ENCODE measurements at places on chromosomes 12 and 14.

DNA sequence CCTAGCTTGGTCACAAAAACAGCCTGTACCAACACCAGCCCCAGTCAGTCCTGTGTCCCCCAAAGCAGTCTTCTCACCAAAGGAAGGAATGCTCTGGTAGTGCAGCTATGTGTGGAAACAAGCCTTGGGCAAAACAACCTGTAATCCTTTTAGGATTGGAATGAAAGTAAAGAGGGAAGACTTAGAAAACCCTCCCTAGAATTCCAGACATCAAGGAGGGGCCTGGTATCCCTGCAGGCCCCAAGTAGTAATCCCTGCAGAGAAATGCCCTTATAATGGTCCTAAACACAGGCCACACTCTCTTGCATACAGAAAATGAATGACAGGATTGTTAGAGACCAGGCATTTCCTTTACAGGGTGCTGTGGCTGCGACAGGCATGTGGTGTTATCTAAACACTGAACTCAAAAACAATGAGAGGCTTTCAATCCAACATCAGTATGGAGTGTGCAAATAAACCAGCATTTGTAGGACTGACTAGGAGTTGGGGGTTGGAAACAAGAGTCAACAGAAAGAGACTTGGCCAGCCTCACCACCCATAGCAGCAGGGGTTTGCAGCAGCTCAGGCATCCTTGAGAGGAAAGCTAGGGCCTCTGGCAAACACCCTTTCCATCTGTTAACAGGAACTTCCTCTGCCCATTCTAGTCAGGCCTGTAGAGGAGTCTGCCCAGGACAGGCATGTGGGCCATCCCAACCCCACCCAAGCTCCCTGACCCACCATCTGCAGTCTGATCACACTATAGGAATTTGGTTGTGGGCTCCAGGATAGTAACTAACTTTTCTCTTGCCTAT lies 59.1 kb downstream of the DCAF5 start:
- H3K4me1 ChIP-seq, result no peaks in the 10 kb centered on the region
- H3K27ac ChIP-seq, result no peak overlapping the region
- H3K36me3 ChIP-seq, result peaks cover 28% of the 10 kb centered on the region
- no peak for DNase-seq

DNA sequence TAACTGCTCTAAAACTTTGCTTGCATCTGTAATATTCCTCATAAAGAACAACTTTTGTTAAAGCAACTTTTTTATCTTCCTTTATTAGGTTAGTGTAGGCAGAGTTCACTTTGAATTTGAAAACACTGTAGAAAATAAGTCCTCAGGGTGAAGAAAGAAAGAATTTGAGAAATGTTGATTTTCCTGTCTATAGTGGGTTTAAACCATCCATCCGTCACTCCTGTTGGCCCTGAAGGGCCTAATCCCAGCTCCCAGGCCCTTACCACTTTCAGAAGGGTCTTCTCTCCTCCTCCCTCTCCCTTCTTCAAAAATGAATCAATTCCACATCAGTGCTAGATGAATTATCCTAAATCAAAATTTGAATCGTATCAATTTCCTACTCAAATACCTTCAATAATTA lies 4.9 kb upstream of the SLC2A3 start:
- no peak overlapping the region for H3K4me3 ChIP-seq
- H3K27ac ChIP-seq, result no peak overlapping the region
- H3K4me1 ChIP-seq, result peaks cover 17% of the 10 kb centered on the region

- no peak overlapping the region for H3K27ac ChIP-seq
- no peaks in the 10 kb centered on the region for H3K4me1 ChIP-seq
- no peak for DNase-seq
Observed at GRCh38 chr12:50069539-50069938, 12.1 kb downstream of the ASIC1 start.

DNA sequence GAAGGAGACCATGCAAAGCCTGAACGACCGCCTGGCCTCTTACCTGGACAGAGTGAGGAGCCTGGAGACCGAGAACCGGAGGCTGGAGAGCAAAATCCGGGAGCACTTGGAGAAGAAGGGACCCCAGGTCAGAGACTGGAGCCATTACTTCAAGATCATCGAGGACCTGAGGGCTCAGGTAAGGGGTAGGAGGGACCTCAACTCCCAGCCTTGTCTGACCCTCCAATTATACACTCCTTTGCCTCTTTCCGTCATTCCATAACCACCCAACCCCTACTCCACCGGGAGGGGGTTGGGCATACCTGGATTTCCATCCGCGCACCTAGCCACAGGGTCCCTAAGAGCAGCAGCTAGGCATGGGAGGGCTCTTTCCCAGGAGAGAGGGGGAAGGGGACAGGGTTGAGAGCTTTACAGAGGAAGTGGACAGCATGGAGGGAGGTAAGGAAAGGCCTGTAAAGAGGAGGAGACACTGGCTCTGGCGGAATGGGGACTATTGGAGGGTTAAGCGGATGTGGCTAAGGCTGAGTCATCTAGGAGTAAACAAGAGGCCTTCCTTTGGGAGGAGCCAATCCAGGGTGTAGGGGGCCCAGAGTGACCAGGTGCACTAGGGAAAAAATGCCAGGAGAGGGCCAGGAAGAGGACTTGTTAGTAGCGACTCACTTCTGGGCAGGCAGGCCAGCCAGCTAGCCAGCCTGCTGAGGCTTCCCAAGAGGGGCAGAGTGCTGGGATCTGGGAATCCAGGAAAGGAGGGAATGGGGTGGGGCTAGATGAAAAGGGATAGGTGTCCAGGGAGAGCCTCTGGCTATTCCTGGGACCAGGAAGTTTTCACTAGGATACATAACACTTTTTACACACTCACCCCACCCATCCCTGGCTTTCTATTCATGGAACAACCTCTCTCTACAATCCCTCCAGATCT lies 754 bp downstream of the KRT18 start:
- no peak overlapping the region for H3K4me3 ChIP-seq
- no peak for DNase-seq
- no peak overlapping the region for H3K27ac ChIP-seq
- H3K36me3 ChIP-seq, result no peaks in the 10 kb centered on the region
- H3K4me1 ChIP-seq, result peaks cover 8% of the 10 kb centered on the region

DNA sequence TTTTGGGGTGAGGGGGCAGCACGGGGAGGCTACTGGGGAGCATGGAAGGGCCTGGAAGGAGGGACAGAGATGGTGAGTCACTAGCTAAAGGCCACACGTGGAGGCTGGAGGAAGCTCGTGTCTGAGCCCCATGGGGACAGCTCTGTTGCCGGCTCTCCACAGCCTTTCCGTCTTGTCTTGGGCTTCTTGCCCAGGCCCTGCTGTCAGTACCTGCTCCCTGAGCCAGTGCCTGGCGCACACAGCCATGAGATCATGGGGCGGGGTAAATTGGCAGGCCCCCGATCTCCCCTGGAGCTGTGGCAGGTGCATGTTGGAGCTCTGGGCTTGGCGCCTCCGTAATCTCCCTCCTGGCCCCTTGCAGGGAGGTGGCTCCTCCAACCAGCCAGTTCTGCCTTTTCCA lies 16.1 kb upstream of the KRT80 start:
- no peaks in the 10 kb centered on the region for H3K4me1 ChIP-seq
- H3K4me3 ChIP-seq, result no peak overlapping the region
- no peak overlapping the region for H3K27ac ChIP-seq
- no peaks in the 10 kb centered on the region for H3K27me3 ChIP-seq
- no peak for DNase-seq

DNA sequence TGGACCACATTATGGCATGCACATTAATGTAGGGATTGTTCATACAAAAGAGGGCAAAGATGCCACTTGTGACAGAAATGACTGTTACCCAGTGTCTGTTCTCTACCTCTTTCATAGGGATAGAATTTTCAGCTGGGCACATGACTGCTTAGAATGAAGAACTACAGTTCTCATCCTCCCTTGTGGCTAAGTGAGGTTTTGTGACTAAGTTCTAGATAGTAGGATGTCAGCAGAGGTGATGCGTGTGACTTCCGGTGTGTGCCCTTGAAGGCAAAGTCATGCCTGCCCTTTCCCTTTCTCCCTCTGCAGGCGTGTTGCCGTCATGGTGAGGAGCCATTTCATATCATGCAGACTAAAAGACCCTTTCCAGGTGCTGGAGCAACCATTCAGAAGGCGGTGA lies 99.3 kb downstream of the CACNA1C start:
- no peaks in the 10 kb centered on the region for H3K36me3 ChIP-seq
- H3K4me3 ChIP-seq, result no peak overlapping the region
- no peak overlapping the region for H3K27ac ChIP-seq

- H3K4me3 ChIP-seq, result no peak overlapping the region
- H3K36me3 ChIP-seq, result no peaks in the 10 kb centered on the region
- DNase-seq, result no peak
- no peaks in the 10 kb centered on the region for H3K27me3 ChIP-seq
Observed at GRCh38 chr12:11227373-11227772, 40.6 kb upstream of the TAS2R42 start.

- peaks cover 5% of the 10 kb centered on the region for H3K36me3 ChIP-seq
- H3K27ac ChIP-seq, result peak overlapping the region; percentile 39
- no peak for DNase-seq
- H3K4me3 ChIP-seq, result no peak overlapping the region
Observed at GRCh38 chr12:120085920-120086645, 30.5 kb downstream of the RAB35 start.

DNA sequence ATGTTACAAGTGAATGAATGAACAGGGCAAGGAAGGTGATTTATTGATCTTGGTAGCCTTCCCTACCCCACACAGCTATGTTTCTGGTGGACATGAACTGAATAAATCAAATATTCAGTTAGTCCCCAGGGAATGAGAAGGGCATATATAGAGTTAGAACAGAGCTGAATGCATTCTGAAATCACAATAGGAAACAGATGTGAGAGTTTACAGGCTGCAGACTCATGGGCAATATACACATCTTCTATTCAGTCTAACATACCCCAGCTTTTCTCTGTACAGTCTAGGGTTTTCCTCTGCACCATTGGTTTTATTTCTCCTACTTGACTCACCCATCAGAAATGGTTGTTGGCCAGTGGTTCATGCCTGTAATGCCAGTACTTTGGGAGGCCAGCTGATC lies 7.3 kb upstream of the STX2 start:
- H3K27ac ChIP-seq, result no peak overlapping the region
- H3K36me3 ChIP-seq, result no peaks in the 10 kb centered on the region
- no peaks in the 10 kb centered on the region for H3K27me3 ChIP-seq
- H3K4me3 ChIP-seq, result no peak overlapping the region
- DNase-seq, result no peak

DNA sequence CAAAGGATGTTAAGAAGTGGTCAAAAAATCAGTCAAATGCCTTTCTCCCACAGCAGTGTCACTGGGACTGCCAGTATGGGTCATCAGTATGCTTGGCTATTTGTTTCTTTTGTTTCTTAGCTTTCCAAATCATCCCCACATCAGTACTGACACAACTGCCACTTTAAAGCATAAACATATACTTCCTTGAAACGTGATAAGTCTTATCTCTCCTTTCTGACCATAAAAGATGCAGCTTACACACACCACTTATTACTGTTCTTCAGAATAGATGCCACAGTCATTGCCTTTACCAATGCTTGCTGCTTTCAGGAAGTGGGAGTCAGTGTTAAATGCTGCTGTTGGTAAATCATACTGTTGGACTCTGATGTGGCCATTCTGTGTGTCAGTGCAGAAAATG lies 18.6 kb upstream of the GARIN2 start:
- no peaks in the 10 kb centered on the region for H3K36me3 ChIP-seq
- H3K4me1 ChIP-seq, result no peaks in the 10 kb centered on the region
- no peak overlapping the region for H3K4me3 ChIP-seq

DNA sequence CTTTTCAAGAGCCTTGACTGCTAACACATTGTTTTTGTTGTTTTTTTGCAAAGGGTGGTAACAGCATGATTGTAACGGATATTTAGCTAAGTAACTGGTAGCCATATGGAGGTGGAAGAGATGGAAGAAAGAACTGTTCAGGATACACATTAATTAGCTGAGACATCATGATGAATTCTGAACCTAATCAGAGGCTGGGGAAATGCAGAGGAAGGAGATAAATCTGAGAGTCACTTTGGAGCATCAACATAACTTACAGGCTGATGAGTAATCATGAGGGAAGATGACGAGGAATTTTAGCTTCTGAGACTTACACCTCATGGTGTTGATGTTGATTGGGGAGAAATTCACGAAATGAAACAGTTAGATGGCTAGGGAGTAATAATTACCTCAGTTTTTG lies 62.3 kb downstream of the NIN start:
- no peak overlapping the region for H3K27ac ChIP-seq
- peaks cover 58% of the 10 kb centered on the region for H3K36me3 ChIP-seq
- H3K4me1 ChIP-seq, result no peaks in the 10 kb centered on the region

DNA sequence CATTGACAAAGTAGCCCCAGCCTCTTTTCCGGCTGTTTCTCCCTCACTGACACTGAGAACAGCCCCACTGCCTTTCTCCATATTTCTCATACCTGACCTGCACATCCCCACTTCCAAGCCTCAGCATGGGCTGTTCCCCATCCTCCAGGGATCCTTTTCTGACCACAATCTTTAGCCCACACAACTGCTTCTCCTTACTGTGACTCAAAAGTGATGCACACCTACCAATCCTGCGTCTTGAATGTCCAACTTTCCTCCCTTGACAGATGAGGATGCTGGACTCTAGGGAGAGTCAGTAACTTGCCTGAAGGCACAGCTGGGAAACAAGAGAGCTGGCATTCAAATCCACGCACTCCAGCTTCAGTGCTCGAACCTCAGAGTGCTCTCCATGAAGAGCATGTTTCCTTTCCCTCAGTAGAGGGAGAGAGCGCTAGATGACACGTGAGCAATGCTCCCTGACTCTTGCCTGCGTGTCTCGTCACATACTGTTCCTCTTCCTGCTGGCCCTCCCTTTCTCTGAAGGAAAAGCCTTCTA lies 75.6 kb downstream of the NTF3 start:
- H3K27ac ChIP-seq, result no peak overlapping the region
- no peaks in the 10 kb centered on the region for H3K27me3 ChIP-seq
- no peak for DNase-seq
- no peaks in the 10 kb centered on the region for H3K4me1 ChIP-seq
- H3K36me3 ChIP-seq, result no peaks in the 10 kb centered on the region
- no peak overlapping the region for H3K4me3 ChIP-seq

GRCh38 chr12:124543052-124543589 lies 24.3 kb downstream of the NCOR2 start:
- no peaks in the 10 kb centered on the region for H3K27me3 ChIP-seq
- no peak overlapping the region for H3K27ac ChIP-seq
- peak; percentile 49 for DNase-seq
- H3K4me1 ChIP-seq, result peaks cover 62% of the 10 kb centered on the region

DNA sequence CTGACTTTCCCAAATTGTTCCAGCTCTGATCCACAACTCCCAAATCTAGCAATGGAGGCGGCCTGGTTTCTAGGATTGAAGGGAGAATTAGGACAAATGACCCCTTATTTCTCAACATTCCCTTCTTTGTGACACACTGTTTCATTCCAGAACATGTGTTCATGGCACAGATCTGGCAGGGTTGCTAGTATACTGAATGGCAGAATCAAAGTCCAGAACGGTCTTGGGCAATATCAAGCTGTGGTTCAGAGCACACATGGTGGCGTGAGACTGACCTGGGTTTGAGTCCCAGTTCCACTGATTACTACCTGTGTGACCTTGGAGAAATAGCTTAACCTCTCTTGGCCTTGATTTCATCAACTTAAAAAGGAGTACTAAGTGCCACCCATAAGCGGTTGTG lies 152.5 kb downstream of the SAMD4A start:
- no peak for DNase-seq
- H3K4me3 ChIP-seq, result no peak overlapping the region
- H3K4me1 ChIP-seq, result no peaks in the 10 kb centered on the region
- H3K27ac ChIP-seq, result no peak overlapping the region

Data from CD4-positive, alpha-beta memory T cell (primary cell).